Progenitor cell of endocrine pancreas (in vitro differentiated cells): ENCODE measurements at places on chromosomes 1 and 21. TPM values are rescaled to one million over a fixed set of nuclear protein-coding genes. Genes with fewer than 3 reads are reported as not detected.

DNA sequence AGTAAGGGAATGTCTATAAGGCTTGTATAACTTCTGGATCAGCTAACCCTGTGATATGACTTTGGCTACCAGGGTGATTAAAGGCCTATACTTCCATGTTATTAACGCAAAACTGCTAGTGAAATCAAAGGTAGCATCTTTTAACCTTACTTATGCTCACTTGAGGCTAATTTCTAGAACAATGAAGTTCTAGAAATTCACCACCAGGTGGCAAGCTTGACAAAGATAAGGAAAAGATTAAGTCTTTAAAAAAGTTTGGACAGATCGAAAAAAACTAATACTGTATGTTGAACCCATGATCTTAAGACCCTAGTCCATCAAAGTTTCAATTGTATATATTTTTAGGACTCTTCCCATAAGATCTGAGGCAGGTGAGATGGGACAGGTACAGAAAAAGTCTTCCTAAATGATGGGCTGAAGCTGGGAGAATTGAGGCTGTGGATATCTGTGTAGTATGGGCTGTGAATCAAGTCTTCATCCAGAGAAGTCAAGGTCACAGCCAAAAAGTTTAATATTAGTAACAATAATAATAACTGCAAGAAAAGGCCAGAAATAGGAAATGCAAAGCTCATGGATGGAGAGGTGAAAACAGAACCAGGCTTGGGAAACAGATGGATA, 18.8 kb downstream of the KYAT3 start:
- no peak overlapping the region for H3K27ac ChIP-seq
- H3K4me1 ChIP-seq, result no peaks in the 10 kb centered on the region
- peaks cover 12% of the 10 kb centered on the region for H3K36me3 ChIP-seq
- H3K27me3 ChIP-seq, result no peaks in the 10 kb centered on the region
- H3K4me3 ChIP-seq, result no peak overlapping the region

GRCh38 chr1:10771789-10772188, 24.7 kb downstream of the CASZ1 start:
- H3K27me3 ChIP-seq, result peaks cover 10% of the 10 kb centered on the region
- H3K4me1 ChIP-seq, result peaks cover 7% of the 10 kb centered on the region
- no peak overlapping the region for H3K4me3 ChIP-seq
- H3K36me3 ChIP-seq, result no peaks in the 10 kb centered on the region

- no peaks in the 10 kb centered on the region for H3K36me3 ChIP-seq
- H3K4me1 ChIP-seq, result peaks cover 4% of the 10 kb centered on the region
- DNase-seq, result peak; percentile 11
These were observed 304 bp downstream of the PLPPR5 start for GRCh38 chr1:99004254-99004860.

DNA sequence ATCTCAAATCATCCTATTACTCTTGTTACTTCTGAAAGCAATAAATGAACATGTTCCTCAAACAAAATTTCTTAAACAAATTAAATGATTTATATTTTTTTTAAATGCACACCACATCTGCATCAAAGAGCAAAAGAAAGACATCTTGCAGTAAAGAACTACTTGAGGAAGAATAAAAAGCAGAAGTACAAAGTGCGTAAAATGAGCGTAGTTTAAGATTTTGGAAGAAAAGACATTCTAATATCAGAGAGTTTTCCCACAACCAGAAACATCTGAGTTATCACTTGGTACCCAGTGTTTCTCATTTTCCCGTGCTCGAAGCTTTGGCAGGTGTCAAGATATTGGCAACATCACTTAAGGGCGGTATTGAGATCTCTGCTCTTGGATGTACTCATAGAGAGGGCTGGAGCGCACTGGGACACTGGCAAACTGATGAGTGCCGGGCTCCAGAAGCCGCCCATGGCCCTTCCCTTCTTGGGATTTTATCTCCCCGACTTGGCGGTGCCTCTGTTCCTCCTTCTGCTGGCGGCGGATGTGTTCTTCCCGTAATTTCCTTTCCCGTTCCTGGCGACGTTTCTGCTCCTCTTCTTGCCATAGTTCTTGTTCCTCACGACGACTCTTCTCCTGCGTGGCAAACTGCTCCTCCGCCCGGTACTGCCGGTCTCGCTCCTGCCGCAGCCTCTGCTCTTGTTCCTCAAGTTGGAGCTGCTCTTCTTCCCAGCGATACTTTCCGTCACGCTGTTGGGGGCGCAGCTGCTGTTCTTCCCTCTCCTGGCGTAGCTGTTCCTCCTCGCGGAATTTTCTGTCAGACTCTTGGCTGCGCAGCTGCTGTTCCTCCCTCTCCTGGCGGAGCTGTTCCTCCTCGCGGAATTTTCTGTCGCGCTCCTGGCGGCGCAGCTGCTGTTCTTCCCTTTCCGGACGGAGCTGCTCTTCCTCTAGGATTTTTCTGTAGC, 7.9 kb downstream of the TCHH start:
- no peaks in the 10 kb centered on the region for H3K4me1 ChIP-seq
- no peak overlapping the region for H3K27ac ChIP-seq
- no peak overlapping the region for H3K4me3 ChIP-seq
- peaks cover 24% of the 10 kb centered on the region for H3K27me3 ChIP-seq

- DNase-seq, result peak; percentile 73
- peaks cover 18% of the 10 kb centered on the region for H3K4me1 ChIP-seq
- peaks cover 73% of the 10 kb centered on the region for H3K27me3 ChIP-seq
- no peaks in the 10 kb centered on the region for H3K36me3 ChIP-seq
These were observed 15.2 kb downstream of the BCAN start for GRCh38 chr1:156656806-156657740.

- DNase-seq, result no peak
- no peak overlapping the region for H3K4me3 ChIP-seq
- H3K27me3 ChIP-seq, result peaks cover 2% of the 10 kb centered on the region
- H3K4me1 ChIP-seq, result peaks cover 3% of the 10 kb centered on the region
- H3K27ac ChIP-seq, result no peak overlapping the region
- no peaks in the 10 kb centered on the region for H3K36me3 ChIP-seq
These were observed 160.2 kb downstream of the PSMG1 start for GRCh38 chr21:39022863-39023693.

DNA sequence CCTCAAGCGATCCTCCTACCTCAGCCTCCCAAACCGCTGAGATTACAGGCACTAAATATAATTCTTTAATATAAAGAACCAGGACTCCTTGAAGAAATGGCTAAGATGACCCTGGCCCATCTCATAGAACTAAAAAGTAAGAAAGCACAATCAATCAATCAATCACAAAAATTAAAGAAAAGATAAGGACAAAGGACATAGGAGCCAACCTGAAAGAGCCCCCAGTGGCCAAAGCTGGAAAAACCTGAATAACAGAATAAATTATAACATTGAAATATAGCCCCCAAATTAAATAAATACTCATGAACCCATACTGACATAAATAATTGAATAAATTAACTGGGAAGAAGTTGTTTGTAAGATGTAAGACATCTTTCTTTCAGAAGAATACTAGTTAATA, 8.9 kb downstream of the NUP210L start:
- no peak for DNase-seq
- H3K4me1 ChIP-seq, result peaks cover 3% of the 10 kb centered on the region
- H3K4me3 ChIP-seq, result no peak overlapping the region
- no peaks in the 10 kb centered on the region for H3K36me3 ChIP-seq

- peaks cover 3% of the 10 kb centered on the region for H3K4me1 ChIP-seq
- no peak overlapping the region for H3K4me3 ChIP-seq
- no peak overlapping the region for H3K27ac ChIP-seq
- DNase-seq, result no peak
- peaks cover 20% of the 10 kb centered on the region for H3K36me3 ChIP-seq
- H3K27me3 ChIP-seq, result no peaks in the 10 kb centered on the region
These were observed 22.0 kb downstream of the SLC37A1 start for GRCh38 chr21:42535602-42536171.

- peaks cover 1% of the 10 kb centered on the region for H3K4me1 ChIP-seq
- H3K27me3 ChIP-seq, result peaks cover 2% of the 10 kb centered on the region
- H3K27ac ChIP-seq, result no peak overlapping the region
- DNase-seq, result no peak
These were observed 7.7 kb upstream of the FBLIM1 start for GRCh38 chr1:15750924-15751323.

- DNase-seq, result no peak
- no peak overlapping the region for H3K27ac ChIP-seq
- peaks cover 1% of the 10 kb centered on the region for H3K36me3 ChIP-seq
- H3K27me3 ChIP-seq, result peaks cover 11% of the 10 kb centered on the region
- H3K4me3 ChIP-seq, result no peak overlapping the region
These were observed 39.0 kb downstream of the MRPL39 start for GRCh38 chr21:25568246-25568645.

DNA sequence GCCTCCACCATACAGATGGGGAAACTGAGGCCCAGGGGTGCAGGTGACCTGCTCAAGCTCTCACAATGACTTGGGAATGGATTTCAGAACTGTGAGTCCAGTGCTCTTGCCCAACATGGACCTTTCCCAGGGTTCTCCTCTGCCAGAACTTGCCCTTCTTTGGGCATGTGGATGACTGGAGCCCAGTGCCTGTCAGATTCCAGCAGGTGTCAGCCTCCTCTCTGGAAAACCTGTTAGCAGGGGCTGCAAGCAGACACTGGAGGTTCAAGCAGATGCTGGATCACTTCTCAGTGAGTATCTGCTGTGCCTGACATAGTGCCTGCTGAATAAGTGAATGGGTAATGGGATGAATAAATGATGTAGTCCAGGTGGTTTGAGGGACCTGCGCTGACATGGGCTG, 314.2 kb upstream of the POU3F1 start:
- no peaks in the 10 kb centered on the region for H3K4me1 ChIP-seq
- H3K27ac ChIP-seq, result no peak overlapping the region
- H3K4me3 ChIP-seq, result no peak overlapping the region
- no peak for DNase-seq

- H3K36me3 ChIP-seq, result no peaks in the 10 kb centered on the region
- peaks cover 6% of the 10 kb centered on the region for H3K4me1 ChIP-seq
- peaks cover 88% of the 10 kb centered on the region for H3K27me3 ChIP-seq
- no peak overlapping the region for H3K27ac ChIP-seq
- no peak overlapping the region for H3K4me3 ChIP-seq
These were observed 272.7 kb downstream of the FOXD2 start for GRCh38 chr1:47710329-47711071.

DNA sequence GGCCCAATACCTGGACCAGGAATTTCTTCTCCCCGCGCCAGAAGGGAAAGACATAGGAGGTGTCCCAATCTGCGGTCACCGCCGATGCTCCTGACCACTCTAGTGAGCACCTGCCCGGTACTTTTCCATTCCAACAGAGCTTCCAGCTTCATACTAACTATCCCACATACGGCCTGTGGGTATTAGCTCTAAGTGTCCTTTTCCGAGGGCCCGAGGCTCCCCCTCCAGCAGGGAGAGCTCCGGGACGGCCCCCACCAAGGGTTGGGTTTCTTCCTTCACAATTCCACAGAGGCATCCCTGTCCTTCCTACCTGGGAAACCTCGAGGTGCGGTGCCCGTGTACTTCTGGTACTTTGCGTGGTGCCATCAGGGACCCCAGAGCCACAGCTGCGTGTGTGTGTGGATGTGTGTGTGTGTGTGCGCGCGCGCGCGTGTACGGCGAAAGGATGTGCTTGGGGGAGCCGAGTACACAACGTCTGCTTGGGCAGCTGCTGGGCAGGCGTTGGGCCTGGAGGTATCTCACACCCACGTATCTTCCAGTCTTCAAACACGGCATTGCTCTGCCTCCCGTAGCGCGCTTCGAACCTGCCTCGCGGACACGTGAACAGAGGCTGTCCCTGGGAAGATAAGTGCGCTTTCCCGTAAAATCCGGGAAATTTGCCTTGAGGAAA, 2.4 kb upstream of the SIM2 start:
- H3K4me1 ChIP-seq, result peaks cover 8% of the 10 kb centered on the region
- peaks cover 83% of the 10 kb centered on the region for H3K27me3 ChIP-seq
- H3K4me3 ChIP-seq, result no peak overlapping the region
- no peak overlapping the region for H3K27ac ChIP-seq

DNA sequence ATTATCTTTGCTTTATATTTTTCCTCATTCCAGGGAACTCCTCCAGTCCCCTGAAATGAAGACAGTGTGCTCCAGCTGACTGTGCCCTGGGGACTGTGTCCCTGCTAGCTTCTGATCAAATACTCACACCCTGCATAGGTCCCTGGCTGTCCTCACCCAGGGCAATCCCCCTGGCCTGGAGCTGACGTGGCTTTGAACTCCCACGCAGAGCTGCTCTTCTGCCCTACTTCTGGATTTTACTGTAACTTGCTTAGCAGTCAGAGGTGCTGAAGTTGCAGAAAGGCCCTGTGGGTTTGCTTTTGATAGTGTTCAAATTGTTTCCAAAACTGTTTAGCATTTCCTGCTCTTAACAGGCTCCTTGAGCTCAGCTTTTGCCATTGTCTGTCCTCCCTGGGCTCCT, 186.5 kb downstream of the FASLG start:
- peaks cover 12% of the 10 kb centered on the region for H3K4me1 ChIP-seq
- H3K36me3 ChIP-seq, result peaks cover 3% of the 10 kb centered on the region
- H3K27me3 ChIP-seq, result no peaks in the 10 kb centered on the region
- no peak overlapping the region for H3K27ac ChIP-seq
- DNase-seq, result no peak

GRCh38 chr21:32022146-32022545, 149.3 kb downstream of the HUNK start:
- H3K4me3 ChIP-seq, result no peak overlapping the region
- no peaks in the 10 kb centered on the region for H3K4me1 ChIP-seq
- DNase-seq, result no peak
- H3K27me3 ChIP-seq, result peaks cover 3% of the 10 kb centered on the region
- H3K36me3 ChIP-seq, result no peaks in the 10 kb centered on the region

GRCh38 chr1:101198842-101199636, 37.8 kb upstream of the S1PR1 start:
- DNase-seq, result no peak
- no peak overlapping the region for H3K27ac ChIP-seq
- H3K4me1 ChIP-seq, result no peaks in the 10 kb centered on the region
- no peaks in the 10 kb centered on the region for H3K36me3 ChIP-seq
- no peak overlapping the region for H3K4me3 ChIP-seq

RGS16 gene
- total RNA-seq, result 0.98 and 1.5 TPM in 2 replicates

NFYC gene
- total RNA-seq, result 73.4 and 74.9 TPM in 2 replicates

IER5 gene
- 1.7 and 2.3 TPM in 2 replicates for total RNA-seq

MMEL1 gene
- total RNA-seq, result 0.64 and 0.93 TPM in 2 replicates

AIM2 gene
- 2.0 and 2.1 TPM in 2 replicates for total RNA-seq

HCN3 gene
- 13.6 and 15.6 TPM in 2 replicates for total RNA-seq

TFF2 gene
- total RNA-seq, result not detected in 2 replicates

LCE2A gene
- not detected in 2 replicates for total RNA-seq

OR10Z1 gene
- not detected in 2 replicates for total RNA-seq

ETNK2 gene
- 22.6 and 24.5 TPM in 2 replicates for total RNA-seq

SPRR2F gene
- total RNA-seq, result 1.7 and 4.0 TPM in 2 replicates

LCE1B gene
- not detected in 2 replicates for total RNA-seq

SPRR2A gene
- not detected in 2 replicates for total RNA-seq
